ENCODE measurements at places on chromosomes 11 and 22.

DNA sequence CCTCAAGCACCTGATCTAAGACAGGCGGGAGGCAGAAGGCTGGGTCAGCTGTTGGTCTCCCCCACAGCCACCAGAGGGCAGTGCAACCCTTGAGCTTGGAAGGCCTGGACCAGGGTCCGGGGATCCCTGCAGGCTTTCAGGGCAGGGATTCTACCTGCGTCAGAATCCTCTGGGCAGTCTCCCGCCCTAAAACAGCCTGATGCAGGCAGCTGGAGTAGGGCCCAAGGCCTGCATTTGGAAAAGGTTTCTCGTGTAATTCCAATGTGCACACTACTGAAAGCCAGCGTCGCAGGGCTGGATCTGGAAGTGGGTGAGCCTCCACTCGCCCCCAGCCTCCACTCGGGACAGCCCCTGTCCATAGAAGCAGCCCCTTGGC, 31.8 kb downstream of the BID start:
- DNase-seq, result no peak

DNA sequence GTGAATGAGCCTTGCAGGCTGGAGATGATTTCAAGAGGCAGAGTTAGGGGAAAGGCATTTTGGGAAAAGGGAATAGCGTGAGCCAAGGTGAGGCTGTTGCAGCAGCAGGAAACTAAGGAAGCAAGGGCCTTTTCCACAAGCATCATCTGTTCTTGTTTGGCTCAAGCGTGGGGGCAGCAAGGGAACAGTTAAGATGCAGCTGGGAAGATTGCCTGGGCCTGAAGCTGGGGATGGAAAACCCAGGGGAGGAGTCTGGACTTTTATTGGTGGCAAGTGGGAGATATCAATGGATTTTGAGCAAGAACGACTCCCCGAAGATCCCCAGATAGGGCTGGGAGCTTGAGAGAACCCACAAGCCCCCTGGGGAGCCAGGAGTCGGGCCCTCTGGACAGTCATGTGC, 27.3 kb upstream of the PICK1 start:
- no peak for DNase-seq

DNA sequence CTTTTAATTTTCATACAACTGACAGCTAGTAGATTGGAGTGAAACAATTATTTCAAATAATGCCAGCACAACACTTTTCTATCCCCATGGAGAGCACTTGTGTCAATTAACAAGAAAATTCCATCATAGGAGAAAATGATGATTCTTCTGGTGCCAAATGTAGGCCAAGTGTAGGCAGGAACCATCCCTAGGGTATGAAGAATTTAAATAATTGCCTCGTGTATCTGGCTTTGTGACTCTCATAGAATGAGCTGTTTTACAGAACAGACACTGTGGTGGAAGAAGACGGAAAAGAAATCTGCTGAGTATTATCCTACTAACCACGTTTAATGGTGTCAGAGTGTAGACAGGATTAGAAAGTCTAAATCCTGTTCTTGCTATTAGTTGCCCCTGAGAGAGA, 1542.2 kb downstream of the LRRC4C start:
- DNase-seq, result no peak

DNA sequence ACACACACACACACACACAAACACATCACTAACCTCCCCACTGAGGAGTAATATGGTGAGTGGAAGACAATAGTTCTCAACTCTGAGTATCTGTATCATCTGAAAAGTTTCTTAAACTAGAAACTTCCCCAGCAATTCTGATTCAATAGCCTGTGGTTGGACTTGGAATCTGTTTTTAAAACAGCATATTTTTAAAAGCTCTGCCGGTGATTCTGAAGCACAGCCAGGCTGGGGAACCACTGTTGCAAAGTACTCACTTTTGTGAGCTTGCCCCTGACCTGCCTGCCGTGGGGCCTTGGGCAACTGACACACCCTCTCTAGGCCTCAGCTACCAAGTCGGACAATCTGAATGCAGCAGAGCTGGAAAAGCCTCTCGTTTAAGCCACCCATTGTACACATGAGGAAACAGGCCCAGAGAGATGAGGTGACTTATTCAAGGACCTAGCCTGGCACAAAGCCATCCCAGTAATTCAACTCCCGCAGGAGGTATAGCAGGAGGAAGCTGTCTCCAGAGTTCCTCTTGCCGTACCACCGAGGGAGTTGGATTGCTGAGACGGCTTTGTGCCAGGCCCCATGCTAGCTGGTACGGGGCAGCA, 8.9 kb downstream of the SLC15A3 start:
- no peak for DNase-seq

GRCh38 chr11:69320756-69321741, 27.1 kb downstream of the MYEOV start:
- DNase-seq, result no peak

DNA sequence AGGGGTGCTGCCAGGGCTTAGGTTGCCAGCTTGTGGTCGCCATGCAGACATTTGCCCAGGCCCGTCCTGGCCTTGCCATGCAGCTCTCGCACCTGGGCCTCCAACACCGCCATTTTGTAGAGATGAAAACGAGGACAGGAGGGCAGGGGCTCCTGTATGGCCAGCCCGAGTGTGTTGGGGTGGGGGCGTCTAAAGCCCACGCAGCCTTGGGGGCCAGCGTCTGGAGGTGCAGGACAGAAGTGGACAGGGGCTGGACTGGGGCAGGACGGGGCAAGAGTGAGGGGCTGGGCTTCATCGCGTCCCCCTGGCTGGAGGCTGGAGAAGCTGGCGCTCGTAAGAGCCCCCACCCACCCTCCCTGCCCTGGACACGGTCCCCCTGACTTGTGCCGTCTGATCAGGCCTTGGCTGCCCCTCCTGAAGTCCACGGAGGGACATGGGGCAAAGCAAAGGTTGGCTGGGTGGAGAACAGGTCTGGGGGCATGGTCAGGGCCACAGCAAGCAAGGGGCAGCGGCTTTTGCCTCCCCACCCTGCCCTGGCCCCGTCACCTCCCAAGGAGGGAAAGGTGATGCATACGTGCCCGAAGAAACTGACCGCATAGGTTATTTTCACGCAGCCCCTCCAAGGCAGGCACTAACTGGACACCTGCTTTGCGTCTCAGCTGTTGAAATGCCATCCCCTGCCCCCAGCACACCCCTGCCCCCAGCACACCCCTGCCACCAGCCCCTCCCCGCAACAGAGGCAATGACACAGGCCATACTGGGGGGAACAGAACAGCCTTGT, 815 bp downstream of the TNNT3 start:
- no peak for DNase-seq

DNA sequence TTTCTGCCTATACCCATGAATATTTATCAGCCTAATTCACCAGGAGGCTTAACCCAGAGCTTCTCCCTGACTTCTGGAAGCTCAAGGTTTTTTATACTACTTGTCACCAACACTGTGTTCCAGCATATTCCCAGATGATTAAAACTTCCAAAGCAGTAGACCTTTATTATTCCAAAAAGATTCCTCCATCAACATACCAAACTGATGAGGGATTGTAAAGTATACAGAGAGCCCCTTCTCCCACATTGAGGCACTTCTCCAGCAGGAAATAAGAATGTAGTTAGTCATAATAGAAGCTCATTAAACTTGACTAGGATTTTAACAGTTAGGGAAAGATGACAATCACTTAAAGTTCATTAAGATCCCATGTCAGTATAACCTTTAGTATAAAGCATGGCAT, 51.4 kb upstream of the CEP126 start:
- no peak for DNase-seq

DNA sequence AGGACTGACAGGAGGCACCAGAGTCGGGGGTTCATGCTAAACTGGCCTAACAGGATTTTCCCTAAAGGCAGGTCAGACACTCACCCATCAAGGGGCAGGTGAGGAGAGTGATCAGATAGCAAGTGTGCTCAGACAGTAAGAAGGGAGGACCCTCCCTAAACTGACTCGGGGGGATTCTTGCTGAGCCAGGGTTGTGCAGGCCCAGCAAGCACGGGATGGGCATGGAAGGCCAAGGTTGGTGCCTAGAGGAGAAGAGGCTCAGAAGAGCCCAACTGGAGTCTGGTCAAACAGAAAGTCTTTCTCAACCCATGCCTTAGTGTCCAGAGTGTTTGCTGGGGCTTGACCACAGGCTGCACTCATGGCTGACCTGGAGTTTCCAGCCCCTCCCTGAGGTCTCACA, 6.2 kb upstream of the APOL1 start:
- no peak for DNase-seq

- no peak for DNase-seq
These were observed 41.3 kb upstream of the CXCR5 start for GRCh38 chr11:118842369-118842768.

- DNase-seq, result no peak
These were observed 242.6 kb upstream of the FAT3 start for GRCh38 chr11:91981995-91982394.

- DNase-seq, result no peak
These were observed 87.1 kb downstream of the PRR5L start for GRCh38 chr11:36383195-36383594.

- DNase-seq, result no peak
These were observed 54.8 kb downstream of the DENND5A start for GRCh38 chr11:9210224-9210921.

Data from cortex of kidney (tissue), 1 donor.